ENCODE measurements at places on chromosomes 4 and X.

DNA sequence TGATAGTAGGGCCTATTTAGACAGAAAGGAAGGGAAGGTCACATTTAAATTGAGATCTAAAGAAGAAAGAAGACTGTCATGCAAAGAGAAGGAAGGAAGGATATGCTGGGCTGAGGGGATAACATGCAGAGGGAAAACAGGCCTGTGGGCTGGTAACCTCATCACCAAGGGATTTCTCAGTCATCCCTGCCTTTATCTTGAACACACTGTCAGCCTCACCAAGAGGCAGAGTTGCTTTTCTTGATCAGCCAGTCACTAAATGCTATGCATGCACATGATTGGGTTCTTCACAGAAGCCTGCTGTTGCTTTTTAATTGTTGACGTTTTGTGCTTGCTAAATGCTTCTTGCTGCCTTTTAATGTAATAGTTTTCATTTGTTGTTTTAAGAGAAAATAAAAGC is 113.0 kb downstream of the ARHGAP24 start:
- peak; percentile 25 for ATAC-seq

DNA sequence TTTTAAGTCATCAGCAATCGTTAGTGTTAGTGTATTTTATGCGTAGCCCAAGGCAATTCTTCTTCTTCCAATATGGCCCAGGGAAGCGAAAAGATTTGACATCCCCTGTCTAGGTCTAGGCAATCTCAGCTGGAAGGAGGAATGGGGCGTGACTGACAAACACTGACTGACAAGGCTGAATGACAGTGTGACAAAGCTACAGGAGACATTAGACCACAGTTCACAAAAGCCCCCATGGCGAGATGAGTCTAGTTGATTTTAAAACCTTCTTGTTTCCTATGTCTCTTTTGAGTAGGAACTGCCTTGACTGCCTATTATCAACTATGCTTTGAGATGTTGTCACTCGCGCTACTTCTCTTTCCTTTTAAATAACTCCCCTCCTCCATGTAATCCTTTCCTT is 42.3 kb downstream of the QRFPR start:
- no peak for ATAC-seq

DNA sequence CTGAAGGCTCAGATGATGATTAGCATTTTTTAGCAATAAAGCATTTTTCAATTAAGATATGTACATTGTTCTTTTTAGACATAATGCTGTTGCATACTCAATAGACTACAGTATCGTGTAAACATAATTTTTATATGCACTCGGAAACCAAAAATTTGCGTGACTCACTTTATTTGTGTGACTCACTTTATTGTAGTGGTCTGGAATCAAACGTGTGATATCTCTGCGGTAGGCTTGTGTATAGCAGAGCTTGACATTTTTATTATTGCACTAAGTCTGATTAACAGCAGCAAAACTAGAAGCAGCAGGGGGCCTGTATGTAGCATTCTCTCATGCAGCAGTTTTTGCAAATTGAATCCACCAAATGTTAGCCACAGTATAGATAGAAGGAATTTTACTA is 119.1 kb upstream of the PRDX4 start:
- ATAC-seq, result no peak

GRCh38 chr4:159705334-159705733 is 602.5 kb downstream of the RAPGEF2 start:
- no peak for ATAC-seq

GRCh38 chr4:72899214-72899613 is 170.3 kb downstream of the COX18 start:
- no peak for ATAC-seq
